ENCODE measurements at places on chromosomes 7 and 10. TPM values are rescaled to one million over a fixed set of nuclear protein-coding genes. Genes with fewer than 3 reads are reported as not detected.

ANKRD2 gene
- total RNA-seq, result not detected

SRRM3 gene
- total RNA-seq, result not detected

BAZ1B gene
- total RNA-seq, result 67.6 TPM

ATOH7 gene
- not detected for total RNA-seq

CPN1 gene
- not detected for total RNA-seq

CPVL gene
- not detected for total RNA-seq

ITPRID1 gene
- total RNA-seq, result not detected

GNGT1 gene
- total RNA-seq, result not detected

DNA sequence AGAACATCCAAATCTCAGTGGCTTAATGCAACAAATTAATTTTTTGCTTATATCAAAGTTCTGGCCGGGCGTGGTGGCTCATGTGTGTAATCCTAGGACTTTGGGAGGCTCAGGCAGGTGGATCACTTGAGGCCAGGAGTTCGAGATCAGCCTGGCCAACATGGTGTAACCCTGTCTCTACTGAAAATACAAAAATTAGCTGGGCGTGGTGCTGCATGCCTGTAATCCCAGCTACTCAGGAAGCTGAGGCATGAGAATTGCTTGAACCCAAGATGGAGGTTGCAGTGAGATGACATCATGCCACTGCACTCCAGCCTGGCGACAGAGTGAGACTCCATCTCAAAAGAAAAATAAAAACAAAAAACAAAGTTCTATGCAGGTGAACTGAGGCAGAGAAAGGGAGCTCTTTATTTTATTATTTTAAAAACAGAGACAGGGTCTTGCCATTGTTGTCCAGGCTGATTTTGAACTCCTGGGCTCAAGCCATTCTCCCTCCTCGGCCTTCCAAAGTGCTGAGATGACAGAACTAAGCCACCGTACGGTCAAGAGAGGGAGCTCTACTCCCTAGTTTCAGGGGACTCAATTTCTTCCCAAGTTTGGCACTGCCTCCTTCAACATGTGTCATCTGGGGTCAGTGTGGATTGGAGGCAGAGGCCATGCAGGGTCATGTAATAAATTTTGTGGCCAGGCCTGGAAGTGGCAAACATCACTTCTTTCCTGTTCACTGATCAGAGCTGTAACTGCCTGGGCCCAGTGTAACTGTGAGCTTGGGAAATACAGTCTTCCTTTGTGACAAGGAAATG is 2.4 kb downstream of the ADCK2 start:
- H3K4me1 ChIP-seq, result peaks cover 42% of the 10 kb centered on the region
- DNase-seq, result no peak
- H3K27me3 ChIP-seq, result no peaks in the 10 kb centered on the region
- peaks cover 25% of the 10 kb centered on the region for H3K36me3 ChIP-seq
- peak overlapping the region; percentile 83 for H3K4me3 ChIP-seq

DNA sequence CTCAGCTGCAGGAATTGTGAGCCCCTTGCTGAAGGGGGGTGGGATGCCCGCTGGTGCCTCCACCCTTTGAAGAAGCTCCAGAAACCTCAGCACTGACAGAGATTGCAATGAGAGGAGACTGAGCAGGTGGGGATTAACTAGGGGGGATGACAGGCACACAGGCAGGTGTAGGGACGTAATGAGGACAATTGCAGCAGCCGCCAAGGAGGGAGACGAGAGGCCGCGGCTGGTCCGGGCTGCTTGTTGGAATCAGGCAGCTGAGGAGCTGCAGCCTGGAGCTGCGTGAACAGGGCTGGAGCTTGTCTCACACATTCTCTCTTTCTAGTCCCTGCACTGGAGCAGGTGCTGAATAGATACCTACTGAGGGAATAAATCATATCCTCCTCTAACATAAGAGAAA is 122.0 kb upstream of the TCERG1L start:
- H3K27ac ChIP-seq, result no peak overlapping the region
- peaks cover 6% of the 10 kb centered on the region for H3K27me3 ChIP-seq
- no peaks in the 10 kb centered on the region for H3K36me3 ChIP-seq
- no peak overlapping the region for H3K4me3 ChIP-seq

DNA sequence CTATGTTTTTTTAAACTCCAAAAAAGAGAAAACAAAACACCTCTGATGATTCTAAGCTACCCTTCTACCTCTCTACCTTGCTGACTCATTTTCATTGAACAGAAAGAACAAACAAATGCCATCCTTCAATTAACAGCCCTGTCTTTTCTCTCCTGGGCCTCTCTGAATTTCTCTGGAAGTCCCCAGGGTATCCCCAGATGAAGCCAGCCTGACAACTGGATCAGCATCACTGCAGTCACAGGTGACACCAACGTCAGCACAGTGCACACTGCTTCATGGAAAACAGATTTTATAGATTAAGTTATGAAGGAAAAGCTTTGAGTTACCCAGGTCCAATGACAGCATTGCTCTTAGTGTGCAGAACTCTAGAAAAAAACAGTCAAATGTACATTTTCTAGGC is 5.7 kb downstream of the HUS1 start:
- peaks cover 61% of the 10 kb centered on the region for H3K4me1 ChIP-seq
- H3K4me3 ChIP-seq, result no peak overlapping the region
- no peaks in the 10 kb centered on the region for H3K27me3 ChIP-seq
- H3K27ac ChIP-seq, result peak overlapping the region; percentile 84
- DNase-seq, result peak; percentile 60

DNA sequence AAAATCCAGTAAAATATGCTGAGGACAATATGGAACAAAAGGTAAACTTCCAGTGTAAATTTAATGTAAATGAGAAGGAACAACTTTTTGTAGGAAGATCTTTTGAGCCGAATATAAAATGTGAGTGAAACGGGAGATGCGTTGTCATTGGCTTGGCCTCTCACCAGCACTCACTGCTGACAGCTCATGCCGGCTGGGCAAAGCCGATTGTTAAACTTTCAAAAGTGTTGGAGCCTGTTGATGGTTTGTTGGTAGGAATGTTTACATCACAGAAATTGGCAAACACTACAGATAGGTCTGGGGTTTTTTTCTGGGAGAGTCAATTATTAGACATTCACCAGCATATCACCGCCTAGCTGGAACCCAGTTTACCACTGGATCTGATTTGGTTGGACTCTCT is 6.1 kb downstream of the PSTK start:
- H3K4me1 ChIP-seq, result peaks cover 5% of the 10 kb centered on the region
- H3K27me3 ChIP-seq, result no peaks in the 10 kb centered on the region
- no peak overlapping the region for H3K4me3 ChIP-seq
- DNase-seq, result no peak
- H3K27ac ChIP-seq, result no peak overlapping the region

GRCh38 chr7:158941821-158942605 is 85.7 kb downstream of the DYNC2I1 start:
- H3K4me1 ChIP-seq, result no peaks in the 10 kb centered on the region
- no peak for DNase-seq
- H3K27ac ChIP-seq, result no peak overlapping the region
- H3K36me3 ChIP-seq, result peaks cover 19% of the 10 kb centered on the region

- H3K4me3 ChIP-seq, result no peak overlapping the region
- H3K27me3 ChIP-seq, result peaks cover 5% of the 10 kb centered on the region
- no peak for DNase-seq
- no peaks in the 10 kb centered on the region for H3K36me3 ChIP-seq
- no peak overlapping the region for H3K27ac ChIP-seq
Measured at GRCh38 chr10:80945264-80945880, 407.7 kb downstream of the SH2D4B start.

- peaks cover 65% of the 10 kb centered on the region for H3K27me3 ChIP-seq
- DNase-seq, result peak; percentile 74
- H3K4me3 ChIP-seq, result peak overlapping the region; percentile 58
- no peaks in the 10 kb centered on the region for H3K36me3 ChIP-seq
- H3K4me1 ChIP-seq, result peaks cover 19% of the 10 kb centered on the region
Measured at GRCh38 chr10:92690211-92690914, 608 bp downstream of the HHEX start.

GRCh38 chr10:69043931-69044531 is 43.9 kb upstream of the SRGN start:
- no peaks in the 10 kb centered on the region for H3K36me3 ChIP-seq
- peak overlapping the region; percentile 87 for H3K27ac ChIP-seq
- no peak overlapping the region for H3K4me3 ChIP-seq
- no peaks in the 10 kb centered on the region for H3K27me3 ChIP-seq
- peaks cover 29% of the 10 kb centered on the region for H3K4me1 ChIP-seq
- peak; percentile 48 for DNase-seq

DNA sequence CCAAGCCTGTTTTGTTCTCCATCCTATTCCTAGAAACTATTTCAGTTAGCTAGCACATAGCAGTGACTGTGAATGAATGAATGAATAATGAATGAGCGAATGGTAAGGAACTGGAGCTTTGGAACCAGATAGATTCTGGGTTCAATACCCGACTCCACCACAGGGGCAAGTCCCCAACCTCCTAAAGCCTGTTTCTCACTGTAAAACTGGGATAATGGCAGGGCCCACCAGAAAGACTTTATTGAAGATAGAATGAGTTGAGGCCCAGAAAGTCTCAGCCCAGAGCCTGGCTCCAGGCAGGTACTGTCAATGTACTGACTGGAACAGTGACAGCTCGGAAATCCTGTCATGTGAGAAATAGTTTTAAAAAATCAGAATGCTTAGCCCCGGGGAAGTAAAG is 1.1 kb upstream of the CDH23 start:
- peaks cover 2% of the 10 kb centered on the region for H3K4me1 ChIP-seq
- H3K36me3 ChIP-seq, result no peaks in the 10 kb centered on the region
- no peak overlapping the region for H3K4me3 ChIP-seq
- H3K27ac ChIP-seq, result no peak overlapping the region

DNA sequence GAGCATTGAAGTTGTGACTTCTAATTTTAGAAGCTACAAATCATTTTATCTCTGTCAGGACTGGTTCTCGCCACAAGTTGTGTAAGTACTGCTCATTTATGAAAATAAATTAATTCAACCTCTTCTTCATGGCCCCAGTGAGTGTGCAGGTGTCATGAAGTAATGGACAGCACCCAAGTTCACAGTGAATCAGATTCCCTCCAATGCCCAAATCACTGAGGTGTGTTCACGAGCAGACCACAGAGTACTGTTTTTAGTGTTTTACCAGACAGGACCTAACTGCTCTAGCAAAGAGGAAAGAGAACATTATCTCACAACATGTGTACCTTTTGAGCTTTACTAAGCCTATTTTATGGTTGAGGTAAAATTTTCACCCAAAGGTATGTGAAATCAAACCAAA is 980.0 kb downstream of the CNTNAP2 start:
- no peak for DNase-seq
- H3K27ac ChIP-seq, result no peak overlapping the region
- H3K4me1 ChIP-seq, result no peaks in the 10 kb centered on the region
- H3K4me3 ChIP-seq, result no peak overlapping the region
- H3K36me3 ChIP-seq, result no peaks in the 10 kb centered on the region

DNA sequence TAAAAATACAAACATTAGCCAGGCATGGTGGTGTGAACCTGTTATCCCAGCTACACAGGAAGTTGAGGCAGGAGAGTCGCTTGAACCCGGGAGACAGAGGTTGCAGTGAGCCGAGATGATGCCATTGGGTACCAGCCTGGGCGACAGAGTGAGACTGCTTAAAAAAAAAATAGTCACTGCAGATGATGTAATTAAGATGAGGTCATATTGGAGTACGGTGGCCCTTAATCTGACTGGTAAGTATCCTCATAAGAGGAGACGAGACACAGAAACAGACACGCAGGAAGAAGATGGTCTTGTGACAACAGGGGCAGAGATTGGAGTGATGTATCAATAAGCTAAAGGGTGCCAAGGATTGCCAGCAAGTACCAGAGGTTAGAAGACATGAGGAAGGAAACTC is 156.0 kb downstream of the FAM107B start:
- peaks cover 22% of the 10 kb centered on the region for H3K4me1 ChIP-seq
- no peak overlapping the region for H3K27ac ChIP-seq
- H3K27me3 ChIP-seq, result no peaks in the 10 kb centered on the region
- no peak overlapping the region for H3K4me3 ChIP-seq
- no peak for DNase-seq

GRCh38 chr7:140901941-140902302 is 22.8 kb downstream of the BRAF start:
- no peaks in the 10 kb centered on the region for H3K36me3 ChIP-seq
- DNase-seq, result no peak
- H3K27ac ChIP-seq, result peak overlapping the region; percentile 88
- peaks cover 67% of the 10 kb centered on the region for H3K4me1 ChIP-seq
- H3K4me3 ChIP-seq, result no peak overlapping the region
- no peaks in the 10 kb centered on the region for H3K27me3 ChIP-seq

DNA sequence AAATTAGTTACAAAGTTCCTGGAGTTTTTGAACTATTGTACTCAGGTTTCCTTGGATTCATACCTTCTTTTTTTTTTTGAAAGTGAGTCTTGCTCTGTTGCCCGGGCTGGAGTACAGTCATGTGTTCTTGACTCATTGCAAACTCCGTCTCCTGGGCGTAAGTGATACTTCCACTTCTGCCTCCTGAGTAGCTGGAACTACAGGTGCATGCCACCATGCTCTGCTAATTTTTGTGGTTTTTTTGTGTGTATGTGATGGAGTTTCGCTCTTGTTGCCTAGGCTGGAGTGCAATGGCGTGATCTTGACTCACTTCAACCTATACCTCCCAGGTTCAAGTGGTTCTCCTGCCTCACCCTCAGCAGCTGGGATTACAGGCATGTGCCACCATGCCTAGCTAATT is 22.3 kb downstream of the MCM10 start:
- H3K4me1 ChIP-seq, result no peaks in the 10 kb centered on the region
- H3K27me3 ChIP-seq, result no peaks in the 10 kb centered on the region
- H3K27ac ChIP-seq, result no peak overlapping the region
- H3K4me3 ChIP-seq, result no peak overlapping the region
- DNase-seq, result no peak

GRCh38 chr10:22444219-22444788 is 99.0 kb downstream of the SPAG6 start:
- H3K4me3 ChIP-seq, result no peak overlapping the region
- no peak overlapping the region for H3K27ac ChIP-seq
- no peaks in the 10 kb centered on the region for H3K36me3 ChIP-seq
- H3K4me1 ChIP-seq, result peaks cover 7% of the 10 kb centered on the region
- H3K27me3 ChIP-seq, result peaks cover 2% of the 10 kb centered on the region
- no peak for DNase-seq

DNA sequence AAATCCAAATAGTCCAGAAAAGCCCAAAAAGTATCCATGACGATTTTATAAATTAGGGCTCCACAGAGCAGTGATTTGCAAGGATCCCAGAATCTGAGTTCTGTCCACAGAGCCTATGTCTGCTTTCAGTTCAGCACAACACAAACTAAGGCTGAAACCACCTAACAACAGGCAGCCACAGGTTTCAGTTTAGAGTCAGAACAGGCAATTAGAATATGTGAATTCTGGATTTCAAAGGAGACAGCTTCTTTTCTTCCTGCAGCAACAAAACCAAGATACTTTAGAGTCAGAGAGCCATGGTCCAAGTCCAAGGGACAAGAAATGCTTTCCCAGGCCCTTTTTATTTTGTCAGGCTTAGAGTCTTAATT is 23.6 kb downstream of the IFIT3 start:
- H3K4me3 ChIP-seq, result no peak overlapping the region
- H3K27me3 ChIP-seq, result peaks cover 2% of the 10 kb centered on the region
- peak; percentile 48 for DNase-seq
- no peak overlapping the region for H3K27ac ChIP-seq

DNA sequence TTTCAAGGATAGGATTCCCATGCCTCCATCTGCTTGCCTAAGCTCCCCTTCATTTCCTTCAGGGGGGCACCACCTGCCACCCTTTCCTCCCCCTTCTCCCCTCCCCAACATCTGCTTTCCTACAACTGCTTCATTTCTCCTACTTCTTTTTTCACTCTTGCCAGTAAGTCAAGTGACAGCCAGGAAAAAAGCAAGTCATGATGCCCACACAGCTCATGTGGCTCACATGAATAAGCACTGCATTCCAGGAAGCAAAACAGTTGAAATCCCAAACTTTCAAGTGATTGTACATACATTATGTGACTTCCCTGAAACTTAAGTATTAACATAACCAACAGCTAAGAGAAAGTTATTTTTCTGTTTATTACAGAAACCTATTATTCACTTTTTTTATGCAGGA is 78.6 kb downstream of the TNS3 start:
- DNase-seq, result no peak
- no peaks in the 10 kb centered on the region for H3K36me3 ChIP-seq
- no peaks in the 10 kb centered on the region for H3K4me1 ChIP-seq
- H3K4me3 ChIP-seq, result no peak overlapping the region
- H3K27me3 ChIP-seq, result peaks cover 3% of the 10 kb centered on the region

Data from activated naive CD4-positive, alpha-beta T cell treated with anti-CD3 and anti-CD28 coated beads for 36 hours (primary cell).